ENCODE measurements at places on chromosomes 1 and 21.

DNA sequence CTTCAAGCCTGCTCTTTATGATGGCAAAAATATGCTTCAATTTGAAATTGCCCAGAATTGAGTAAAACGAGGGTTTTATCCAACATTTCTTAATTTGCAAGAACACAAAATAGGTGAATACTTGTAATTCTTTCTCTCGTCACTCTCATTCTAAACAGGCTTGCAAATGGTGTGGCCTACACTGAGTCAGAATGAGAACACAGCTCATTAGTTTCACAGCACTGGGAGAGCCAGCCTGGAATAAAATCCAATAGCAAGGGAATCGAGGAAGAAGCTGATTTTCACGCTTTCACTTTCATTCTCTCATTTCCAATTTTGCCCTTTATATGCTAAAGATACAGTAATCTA, 537.5 kb downstream of the LTN1 start:
- DNase-seq: no peak

GRCh38 chr1:160836981-160837557, 25.6 kb downstream of the CD244 start:
- DNase-seq: no peak

GRCh38 chr1:77927414-77927813, 39.0 kb downstream of the NEXN start:
- no peak for DNase-seq

GRCh38 chr1:156805766-156806511, 10.7 kb downstream of the SH2D2A start:
- no peak for DNase-seq

- DNase-seq: no peak
Measured at GRCh38 chr1:160149716-160150115, 1.7 kb upstream of the ATP1A4 start.

DNA sequence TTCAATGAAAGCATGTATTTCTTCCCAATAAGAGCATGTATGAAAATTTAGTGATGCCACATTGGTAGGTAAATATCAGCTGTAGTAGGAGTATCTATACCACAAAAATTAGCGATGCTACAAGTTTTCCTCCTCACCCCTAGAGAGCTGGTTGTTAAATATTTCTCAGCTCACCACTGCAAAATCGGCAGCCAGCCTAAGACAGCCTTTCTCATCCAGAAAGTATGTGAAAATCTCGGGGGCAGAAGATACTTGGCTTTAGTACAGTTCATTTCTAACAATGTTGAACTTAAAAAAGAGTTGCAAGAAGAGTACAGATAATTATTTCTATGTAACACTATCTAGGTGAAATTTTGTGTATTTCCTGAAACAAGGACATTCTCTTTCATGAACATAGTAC, 235.4 kb downstream of the TPR start:
- DNase-seq: no peak

GRCh38 chr1:11027316-11027715, 14.9 kb downstream of the TARDBP start:
- no peak for DNase-seq

GRCh38 chr1:236020359-236021219, 44.3 kb downstream of the NID1 start:
- no peak for DNase-seq

DNA sequence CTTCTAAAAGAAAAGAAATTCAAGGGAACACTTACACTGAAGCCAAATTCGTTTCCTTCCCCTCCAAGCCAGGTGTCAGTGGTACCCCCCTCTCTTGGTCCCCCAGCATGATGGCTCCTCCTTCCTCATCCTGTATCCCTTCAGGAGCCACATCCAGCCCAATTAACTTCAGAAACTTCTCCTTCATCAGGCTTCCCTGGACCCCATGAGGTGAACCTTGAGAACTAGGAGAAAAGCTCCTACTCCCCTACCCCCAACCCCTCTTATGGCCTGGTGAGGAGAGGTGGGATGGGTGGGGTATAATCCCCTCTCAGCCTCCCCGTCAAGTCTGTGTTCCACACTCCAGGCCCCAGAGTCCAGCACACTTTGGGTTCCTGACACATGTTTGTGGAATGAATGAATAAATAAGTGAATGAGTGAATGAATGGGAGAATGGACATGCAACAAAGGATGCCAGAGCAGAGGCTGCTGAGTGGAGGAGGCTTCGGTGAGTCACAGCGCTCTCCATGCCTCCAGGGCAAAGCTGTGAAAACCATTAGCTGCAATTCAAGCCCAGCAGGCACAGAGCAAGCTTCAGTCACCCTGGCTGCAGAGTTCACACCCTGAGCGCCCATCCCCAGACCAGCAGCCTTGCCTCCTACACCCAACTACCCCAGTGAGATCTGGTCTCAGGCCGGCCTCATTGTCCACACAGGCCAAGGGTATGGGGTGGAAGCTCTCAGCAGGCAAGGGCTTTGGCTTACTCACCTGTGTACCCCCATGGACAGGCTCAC, 43.8 kb downstream of the BATF3 start:
- DNase-seq: no peak

DNA sequence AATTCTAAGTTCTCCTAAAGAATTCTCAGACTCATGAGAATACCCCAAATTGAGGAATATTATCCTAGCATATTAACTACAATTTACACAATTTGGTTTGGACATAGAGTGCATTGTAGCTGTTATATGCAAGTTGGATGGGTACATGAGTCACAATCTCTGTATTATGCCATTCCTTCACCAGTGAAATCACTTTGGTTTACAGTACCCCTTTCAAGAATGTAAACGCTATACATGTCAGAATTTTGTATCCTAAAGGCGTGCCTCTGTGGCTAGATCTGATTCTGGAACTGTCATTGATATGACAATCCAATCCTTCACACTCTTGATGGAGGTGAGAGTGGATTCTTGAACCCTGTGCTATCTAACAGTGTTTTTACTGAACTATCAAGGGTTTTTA, 6.7 kb upstream of the IL10RB start:
- DNase-seq: no peak

- no peak for DNase-seq
Measured at GRCh38 chr1:174152427-174152826, 6.9 kb upstream of the RABGAP1L start.

- DNase-seq: no peak
Measured at GRCh38 chr1:67479146-67479891, 49.1 kb upstream of the SERBP1 start.

- no peak for DNase-seq
Measured at GRCh38 chr1:27934818-27935549, at the start of gene SMPDL3B. Gene SMPDL3B (plus strand): TSS chr1:27935000. CDS start chr1:27935184, 184 bp downstream.
